ENCODE measurements at places on chromosomes 11 and 22.

GRCh38 chr11:61194169-61194671, 9.1 kb upstream of the PGA3 start:
- DNase-seq, result no peak

GRCh38 chr11:64546600-64546999, 44.4 kb upstream of the SLC22A12 start:
- DNase-seq, result no peak

GRCh38 chr11:73241300-73241699, 23.2 kb downstream of the P2RY2 start:
- DNase-seq, result no peak

DNA sequence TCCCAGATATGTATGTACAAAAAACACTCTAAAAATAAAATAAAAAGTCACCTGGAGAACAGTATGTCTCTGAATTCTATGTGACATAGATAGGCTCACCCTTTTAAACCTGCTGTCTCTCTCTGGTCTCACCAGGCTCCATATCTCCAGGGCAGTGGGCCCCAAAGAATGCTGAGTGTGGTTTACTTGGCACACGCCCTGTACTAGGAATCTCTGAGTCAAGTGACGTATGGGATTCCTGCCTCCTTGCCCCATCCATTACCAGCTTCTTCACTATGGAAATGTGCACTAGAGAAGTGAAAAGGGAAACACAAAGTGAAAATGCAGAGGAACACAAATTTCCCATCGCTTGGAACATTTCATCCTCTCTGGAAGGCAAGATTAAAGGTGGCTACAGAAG, 722.2 kb upstream of the TENM4 start:
- DNase-seq, result no peak

- no peak for DNase-seq
Observed at GRCh38 chr11:106642331-106642730, 375.9 kb downstream of the GUCY1A2 start.

DNA sequence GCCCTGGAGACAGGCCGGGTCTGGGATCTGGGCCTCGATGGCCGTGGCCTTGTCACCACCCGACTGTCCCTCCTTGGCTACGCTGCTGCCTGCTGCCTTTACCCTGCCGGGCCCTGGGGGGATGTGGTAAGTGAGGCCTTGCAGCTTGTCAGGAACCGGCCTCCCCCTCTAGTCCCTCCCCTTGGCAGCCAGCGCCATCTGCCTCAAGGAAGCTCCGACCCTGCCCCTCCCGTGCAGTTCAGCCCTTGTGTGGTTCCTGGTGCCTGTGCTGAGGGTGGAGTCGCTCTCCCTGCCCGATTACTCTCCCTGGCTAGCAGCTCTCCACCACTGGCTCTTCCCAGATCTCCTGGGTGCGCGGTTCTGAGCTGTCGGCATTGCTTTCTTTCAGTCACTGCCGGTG, 33.7 kb downstream of the CTTN start:
- DNase-seq, result no peak

GRCh38 chr11:59145534-59145933, 2.9 kb downstream of the FAM111A start:
- no peak for DNase-seq

DNA sequence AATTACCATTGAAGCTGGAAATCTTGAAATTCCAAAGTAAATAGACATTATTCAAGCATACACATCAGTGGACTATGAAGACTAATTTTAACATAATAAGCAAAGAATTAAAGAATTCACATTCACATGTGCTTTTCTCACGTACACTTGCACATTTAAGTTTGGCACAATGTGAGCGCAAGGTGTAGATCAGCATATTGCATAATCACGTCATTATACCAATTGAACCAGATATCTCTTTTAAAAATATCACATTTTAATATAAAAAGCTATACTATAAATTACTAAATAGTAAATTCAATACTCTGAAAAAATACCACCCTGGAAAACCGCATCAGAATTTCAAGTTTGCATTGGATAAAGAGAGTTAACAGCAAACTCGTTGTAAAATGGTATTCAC, 60.7 kb downstream of the SESN3 start:
- DNase-seq, result no peak

GRCh38 chr11:64248578-64248977, 1.8 kb upstream of the PPP1R14B start:
- no peak for DNase-seq

DNA sequence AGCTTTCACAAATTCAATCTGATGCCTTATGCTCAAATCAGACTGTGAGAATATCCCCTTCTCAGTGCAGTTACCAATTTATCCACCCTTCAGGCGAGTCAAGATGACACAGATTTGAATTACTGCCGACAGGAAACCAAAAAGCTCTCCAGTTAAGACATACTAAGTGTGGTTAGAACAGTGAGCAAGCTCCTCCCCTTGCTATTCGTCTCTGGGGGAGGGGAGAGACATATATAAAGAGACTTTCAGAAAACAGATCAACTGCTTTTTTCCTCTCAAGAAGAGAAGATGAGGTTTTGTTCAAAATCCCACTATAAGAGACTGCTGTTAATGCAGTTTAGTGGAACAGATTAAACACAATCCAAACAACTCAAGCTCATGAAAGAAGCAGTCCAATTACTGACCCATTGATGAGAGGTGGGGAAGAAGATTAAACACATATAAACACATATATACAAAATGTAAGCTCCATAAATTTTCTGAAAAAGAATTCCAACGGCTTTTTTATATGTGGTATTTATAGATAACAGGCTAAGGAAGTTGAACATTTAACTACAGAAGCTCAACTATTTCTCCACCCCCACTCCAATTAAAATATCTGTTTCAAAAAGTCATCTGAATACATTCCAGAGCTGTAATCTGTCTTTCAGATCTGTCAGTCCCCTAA, 102.7 kb downstream of the MRTFA start:
- DNase-seq, result no peak

Measured in NCI-H1092 (cell line).